Non-pigmented ciliary epithelial cell (primary cell): ENCODE measurements at places on chromosomes 7 and 10.

DNA sequence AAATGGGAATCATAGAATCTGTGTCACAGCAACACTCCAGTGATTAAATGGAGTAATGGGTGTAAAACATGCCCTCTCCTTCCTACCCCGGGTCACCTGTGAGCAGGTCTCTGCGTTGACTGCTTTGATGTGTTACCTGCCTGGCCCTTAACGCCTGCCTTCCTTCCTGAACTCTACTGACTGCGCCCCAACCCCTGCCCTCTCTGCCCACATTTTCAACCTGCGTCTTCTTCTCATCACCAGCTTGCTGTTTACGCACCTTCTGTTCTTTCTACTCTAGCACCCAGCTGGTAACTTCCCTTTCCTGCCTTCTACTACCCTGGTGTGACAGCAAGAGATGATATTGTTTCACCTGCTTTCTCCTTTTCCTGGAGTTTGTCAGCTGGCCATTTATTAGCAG lies 303.0 kb upstream of the LRGUK start:
- no peak for DNase-seq

DNA sequence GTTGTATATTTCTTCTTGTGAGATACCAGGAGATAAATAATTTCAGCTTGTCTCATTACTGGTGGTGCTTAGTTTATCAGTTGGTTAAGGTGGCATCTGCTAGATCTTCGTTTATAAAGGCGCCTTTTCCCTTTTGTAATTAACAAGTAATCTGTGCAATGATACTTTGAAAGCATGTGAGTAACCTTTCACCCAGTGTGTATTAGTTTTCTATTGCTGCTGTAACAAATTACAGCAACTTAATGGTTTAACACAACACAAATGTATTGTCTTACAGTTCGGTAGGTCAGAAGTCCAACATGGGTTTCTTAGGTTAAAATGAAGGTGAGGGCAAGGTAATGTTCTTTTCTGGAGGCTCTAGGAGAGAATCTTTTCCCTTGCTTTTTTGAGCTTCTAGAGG lies 30.5 kb downstream of the KAT6B start:
- DNase-seq: no peak

DNA sequence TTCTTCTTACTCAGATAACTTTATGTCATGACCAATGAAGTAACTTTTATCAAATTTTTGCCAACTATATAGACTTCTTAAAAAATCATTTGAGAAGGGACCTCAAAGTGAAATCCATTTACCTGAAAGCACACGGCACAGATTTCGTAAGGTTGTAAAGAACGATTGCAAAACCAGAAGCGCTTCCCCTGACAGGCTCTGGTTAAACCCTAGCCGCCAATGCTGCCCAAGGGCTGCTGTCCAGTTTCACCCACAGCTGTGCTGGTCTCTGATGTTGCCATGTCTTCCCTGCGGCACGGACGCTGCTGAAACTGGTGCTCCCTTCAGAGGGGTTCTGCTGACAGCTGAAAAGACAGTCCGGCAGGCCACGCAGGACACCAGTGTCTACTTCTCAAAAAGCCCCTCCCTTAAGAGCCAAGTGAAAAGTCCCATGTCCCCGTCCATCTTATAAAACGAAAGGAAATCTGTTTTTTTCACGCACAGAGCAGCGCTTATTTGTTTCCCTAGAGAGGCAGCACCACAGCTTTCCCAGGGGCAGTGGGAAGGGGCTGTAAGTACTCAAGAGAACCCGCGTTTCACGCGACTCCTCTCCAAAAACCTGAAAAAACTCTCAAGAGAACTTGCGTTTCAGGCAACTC lies 32.5 kb downstream of the GNA12 start:
- no peak for DNase-seq

DNA sequence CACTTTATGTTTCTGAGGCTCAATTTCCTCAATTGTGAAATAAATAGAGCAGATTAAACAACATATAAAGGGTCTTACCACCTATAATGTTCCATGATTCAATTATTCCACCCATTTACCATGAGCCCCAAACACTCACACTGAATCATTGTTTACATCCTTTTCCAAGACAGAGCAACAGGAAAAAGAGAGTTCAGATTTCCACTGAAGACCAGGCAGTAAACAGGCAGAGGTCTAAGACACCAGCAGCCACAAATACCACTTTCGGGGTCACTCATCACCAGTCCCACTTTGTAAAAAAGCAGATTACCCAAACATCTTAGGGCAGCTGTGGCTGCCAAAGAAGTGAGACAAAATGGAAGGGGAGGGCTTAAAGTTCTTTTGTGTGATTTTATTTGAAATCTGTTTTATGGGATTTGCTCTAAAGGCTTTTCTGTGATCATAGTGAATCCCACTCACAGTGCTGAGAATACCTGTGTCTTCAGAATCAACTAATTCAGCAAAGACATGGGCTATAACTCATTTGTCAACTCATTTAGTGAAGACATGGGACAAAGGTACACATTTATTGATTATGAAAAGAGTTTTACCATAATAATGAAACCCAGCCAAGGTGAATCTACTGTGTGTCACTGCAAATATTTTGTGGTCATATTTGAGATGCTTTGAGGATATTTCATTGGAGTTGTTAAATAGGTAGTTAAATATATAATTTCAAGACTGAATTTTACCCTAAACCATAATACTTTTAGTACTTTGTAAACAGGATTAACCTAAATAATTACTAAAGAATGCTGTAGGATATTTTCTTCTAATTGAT lies 24.8 kb upstream of the DLD start:
- DNase-seq: no peak

DNA sequence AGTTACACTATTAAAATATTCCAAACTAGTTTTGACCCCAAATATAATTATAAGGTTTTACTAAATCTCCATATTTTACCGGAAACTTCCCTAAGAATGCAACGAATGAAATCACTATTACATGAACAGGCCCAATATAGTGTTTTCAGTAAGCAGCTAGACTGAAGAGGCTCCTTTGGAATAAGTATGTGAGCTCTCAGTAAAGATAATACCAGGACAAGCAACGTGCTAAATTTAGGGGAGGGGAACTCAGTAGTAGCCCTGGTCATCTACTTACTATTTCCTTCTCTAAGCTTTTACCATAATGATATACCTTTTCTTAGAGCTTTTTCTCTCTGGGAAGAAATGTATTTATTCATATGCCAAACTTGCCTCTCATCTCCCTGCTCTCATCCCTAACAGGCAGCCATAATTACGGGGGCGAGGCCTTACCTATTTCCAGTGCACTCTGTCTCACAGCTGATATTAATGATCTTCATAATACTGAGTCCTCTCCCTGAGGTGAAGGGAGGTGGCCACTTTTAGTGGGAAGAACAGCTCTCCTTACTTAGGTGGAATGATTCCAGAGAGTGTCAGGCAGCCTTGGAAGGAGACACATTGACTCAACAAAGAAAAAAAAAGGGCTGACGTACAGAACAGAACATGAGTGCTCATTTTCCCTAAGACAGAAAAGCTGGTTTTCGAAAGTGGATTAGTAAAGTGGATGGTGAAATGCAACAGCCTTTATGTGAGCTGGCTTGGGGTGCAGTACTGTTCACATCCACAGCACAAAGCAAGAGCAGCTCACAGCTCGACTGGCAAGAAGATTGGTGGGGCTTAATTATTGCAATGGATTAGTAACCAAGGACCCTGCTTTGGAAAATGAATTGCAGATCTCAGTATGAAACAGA lies 165.4 kb downstream of the GLI3 start:
- DNase-seq: no peak

DNA sequence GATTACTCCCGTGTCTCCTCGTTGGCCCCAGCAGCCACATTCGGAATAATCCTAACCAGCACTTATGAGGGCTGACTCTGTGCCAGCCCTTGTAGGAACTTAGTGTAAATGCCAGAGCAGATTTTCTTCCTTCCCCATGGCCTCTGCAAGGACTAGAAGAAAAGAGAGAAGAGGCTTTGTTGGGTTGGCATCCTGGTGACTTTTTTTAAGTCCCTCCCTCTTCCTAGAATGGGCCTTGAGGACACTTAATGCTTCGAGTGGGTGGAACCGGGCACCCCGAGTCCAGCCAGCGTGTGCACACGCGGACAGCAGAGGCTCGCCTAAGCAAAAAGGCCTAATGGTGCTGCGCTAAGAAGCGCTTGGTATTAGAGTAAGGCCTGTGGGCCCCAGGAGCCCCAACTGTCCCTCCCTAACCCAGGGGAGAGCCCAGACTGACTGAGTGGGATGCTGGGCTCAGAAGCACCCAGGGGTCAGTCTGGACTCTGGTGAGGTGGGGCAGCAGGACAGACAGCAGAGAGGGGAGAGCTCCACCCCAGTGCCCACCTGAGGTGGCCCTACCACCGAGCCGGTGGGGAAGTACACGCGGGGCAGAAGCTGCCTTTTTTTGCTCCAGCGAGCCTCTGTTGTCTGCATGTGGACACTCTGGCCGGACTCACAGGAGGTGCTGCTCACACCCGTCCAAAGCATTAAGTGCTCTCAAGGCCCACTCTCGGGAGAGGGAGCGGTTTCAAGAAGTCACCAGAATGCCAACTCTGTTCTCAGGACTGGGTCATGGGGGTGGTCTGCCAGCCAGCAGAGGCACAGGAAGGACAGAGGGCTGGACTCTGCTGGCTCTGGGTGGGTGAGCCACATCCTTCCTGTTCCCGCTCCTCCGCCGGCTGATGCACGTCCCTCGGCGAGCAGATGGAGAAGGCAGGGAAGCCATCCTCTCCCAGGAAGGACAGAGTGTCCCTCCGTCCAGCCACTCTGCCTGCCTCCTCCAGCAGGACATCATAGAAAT lies 12.5 kb downstream of the ITPRIP start:
- DNase-seq: no peak

- DNase-seq: no peak
Observed at GRCh38 chr7:96269246-96269994, 52.5 kb downstream of the SLC25A13 start.

- DNase-seq: no peak
Observed at GRCh38 chr10:22339761-22340328, 5.5 kb upstream of the SPAG6 start.

GRCh38 chr7:34123316-34123715 lies 218.0 kb downstream of the BMPER start:
- DNase-seq: no peak
